ENCODE measurements at places on chromosomes 11 and 22.

- no peak for DNase-seq
These were observed 1.4 kb downstream of the RASSF7 start for GRCh38 chr11:562046-562645.

DNA sequence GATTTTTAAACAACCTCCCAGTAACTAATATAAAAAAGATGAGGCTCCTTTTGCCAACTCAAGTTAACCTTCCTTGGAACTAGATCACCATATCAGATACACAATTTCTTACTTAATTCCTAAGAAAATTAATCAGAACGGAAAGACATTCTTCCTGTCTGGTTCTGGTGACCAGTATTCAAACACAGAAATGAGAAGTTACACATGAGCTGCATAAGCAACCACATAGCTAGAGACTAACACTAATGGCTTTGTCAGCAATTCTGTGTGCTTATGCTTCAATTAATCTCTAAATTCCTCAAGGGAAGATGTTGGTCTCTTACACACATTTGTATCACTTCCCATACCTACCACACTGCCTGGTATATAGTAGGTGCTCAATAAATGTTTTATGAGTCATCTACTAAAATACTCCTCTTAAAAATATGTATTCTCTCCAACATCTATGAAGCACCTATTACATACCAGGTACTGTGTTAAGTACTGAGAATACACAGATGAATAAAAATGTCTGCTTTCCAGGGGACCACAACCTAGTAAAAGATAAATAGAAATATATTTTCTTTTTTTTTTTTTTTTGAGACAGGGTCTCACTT, 54.5 kb downstream of the GAB2 start:
- no peak for DNase-seq

- DNase-seq: no peak
These were observed 427.9 kb upstream of the CCDC179 start for GRCh38 chr11:23288003-23288783.

DNA sequence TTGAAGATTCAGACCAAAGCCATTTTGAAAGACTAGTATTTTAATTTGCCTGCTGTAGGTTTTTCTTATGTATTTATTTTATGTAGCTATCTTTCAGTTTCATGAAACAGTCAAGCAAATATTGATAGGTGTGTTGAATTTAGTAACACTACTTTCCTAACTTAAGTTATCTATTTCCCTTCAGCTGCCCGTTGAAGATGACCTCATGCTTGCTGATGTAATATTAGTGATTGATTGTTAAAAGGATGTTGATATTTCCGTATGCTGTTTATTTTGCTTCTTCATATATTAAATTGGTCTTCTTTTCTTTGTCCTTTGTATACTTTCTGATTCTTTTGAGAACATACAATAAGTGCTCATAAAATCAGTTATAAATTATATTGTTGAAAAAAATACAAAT, 86.8 kb upstream of the CHORDC1 start:
- DNase-seq: no peak

Measured in activated T-cell treated with anti-CD3 and anti-CD28 coated beads for 48 hours (primary cell).